Activated naive CD4-positive, alpha-beta T cell (primary cell): ENCODE measurements at places on chromosomes 12 and 14.

DNA sequence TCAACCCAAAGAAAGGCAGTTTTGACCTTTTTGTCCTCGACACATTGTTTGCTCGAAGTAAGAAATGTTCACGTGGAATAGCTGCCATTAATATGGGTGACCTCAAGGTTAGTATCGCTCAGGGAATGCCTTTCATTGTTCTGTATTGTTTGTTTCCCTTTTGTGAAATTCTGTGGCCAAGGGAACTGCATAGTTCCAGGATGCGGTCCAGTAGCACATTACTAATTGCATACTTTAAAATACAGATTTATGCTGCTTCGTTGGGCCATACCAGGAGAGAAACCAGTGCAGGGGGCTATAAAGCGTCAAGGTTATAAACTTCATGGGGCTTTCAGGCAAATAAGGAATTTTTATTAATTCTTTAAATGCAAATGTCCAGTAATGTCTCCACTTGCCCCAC lies 73.3 kb upstream of the USP44 start:
- no peak for DNase-seq

- no peak for DNase-seq
Measured at GRCh38 chr12:74988156-74988555, 221.5 kb downstream of the KCNC2 start.

- DNase-seq: no peak
Measured at GRCh38 chr14:33671556-33671955, 279.3 kb downstream of the EGLN3 start.

GRCh38 chr12:91677556-91677955 lies 468.1 kb downstream of the BTG1 start:
- DNase-seq: no peak

DNA sequence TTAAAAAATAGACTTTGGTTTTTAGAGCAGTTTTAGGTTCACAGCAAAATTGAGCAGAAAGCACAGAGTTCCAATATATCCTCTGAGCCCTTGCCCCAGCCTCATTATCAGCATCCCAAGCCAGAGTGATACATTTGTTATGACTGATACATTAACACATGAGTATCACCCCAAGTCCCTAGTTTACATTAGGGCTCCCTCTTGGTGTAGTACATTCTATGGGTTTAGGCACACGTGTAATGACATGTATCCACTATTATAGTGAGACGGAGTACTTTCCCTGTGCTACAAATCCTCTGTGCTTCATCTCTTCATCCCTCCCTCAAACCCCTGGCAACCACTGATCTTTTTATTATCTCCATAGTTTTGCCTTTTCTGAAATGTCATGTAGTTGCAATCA lies 22.5 kb upstream of the GSG1 start:
- DNase-seq: no peak

GRCh38 chr14:34912182-34912581 lies 37.0 kb upstream of the BAZ1A start:
- no peak for DNase-seq

- DNase-seq: no peak
Measured at GRCh38 chr14:35847636-35848035, 21.5 kb downstream of the BRMS1L start.

DNA sequence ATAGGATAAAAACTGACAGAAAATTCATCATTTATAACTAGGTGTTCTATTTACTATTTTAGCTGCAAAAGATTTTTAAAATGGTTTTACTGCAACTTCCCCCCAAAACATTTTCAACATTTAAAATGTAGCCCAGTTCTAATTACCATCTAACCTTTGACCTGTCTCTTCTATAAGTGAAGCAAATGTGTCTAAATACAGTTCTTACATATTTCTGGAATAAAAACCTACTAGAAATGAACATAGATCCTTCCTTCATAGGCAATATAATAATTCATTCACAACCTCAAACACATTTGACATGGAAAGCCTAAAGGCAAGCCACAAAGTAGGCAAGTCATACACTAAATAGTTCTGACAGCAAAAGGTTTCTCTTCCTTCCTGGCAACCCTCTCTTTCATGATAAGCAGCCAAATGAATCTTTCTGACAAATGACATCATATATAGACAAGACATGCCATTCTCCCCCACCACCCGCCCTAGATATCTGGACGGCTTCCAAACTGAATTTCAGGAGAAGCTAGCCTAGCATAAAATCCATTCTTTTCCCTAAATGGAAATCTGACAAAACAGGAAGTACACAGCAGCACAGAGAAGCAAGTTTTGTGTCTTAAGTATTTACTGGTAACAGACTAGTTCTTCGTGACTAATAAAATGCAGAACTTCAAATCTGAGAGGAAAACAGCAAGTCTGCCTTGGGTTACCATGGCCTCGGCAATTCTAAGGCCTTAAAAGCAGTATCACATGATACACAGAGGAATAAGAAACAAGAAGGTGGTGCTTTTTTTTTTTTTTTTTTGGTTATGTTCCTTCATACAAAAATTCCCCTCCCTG lies 17.2 kb upstream of the ARID4A start:
- no peak for DNase-seq

DNA sequence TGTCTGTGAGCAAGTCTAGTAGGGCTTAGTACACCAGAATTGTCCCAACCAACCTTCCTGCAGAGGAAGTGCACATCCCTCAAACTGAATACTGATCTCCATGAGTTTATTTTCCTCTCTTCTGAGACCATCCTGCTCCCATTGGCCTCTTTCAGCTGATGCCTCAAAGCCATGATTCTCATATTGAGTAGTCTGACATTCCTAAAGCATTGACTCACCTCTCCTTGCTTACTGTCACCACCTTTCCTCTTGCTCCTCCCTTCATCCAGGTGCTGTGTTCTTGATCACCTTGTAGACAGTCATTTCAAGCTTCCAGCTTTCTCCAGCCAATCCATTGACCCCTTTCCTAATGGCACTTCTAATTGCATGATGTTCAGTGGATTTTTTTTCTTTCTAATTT lies 583.7 kb upstream of the USP15 start:
- DNase-seq: no peak

- DNase-seq: no peak
Measured at GRCh38 chr14:21300892-21301291, 21.0 kb downstream of the RPGRIP1 start.

- DNase-seq: no peak
Measured at GRCh38 chr12:64603183-64603841, 7.0 kb upstream of the RASSF3 start.

GRCh38 chr14:67079846-67080245 lies 109.4 kb upstream of the GARIN2 start:
- no peak for DNase-seq

DNA sequence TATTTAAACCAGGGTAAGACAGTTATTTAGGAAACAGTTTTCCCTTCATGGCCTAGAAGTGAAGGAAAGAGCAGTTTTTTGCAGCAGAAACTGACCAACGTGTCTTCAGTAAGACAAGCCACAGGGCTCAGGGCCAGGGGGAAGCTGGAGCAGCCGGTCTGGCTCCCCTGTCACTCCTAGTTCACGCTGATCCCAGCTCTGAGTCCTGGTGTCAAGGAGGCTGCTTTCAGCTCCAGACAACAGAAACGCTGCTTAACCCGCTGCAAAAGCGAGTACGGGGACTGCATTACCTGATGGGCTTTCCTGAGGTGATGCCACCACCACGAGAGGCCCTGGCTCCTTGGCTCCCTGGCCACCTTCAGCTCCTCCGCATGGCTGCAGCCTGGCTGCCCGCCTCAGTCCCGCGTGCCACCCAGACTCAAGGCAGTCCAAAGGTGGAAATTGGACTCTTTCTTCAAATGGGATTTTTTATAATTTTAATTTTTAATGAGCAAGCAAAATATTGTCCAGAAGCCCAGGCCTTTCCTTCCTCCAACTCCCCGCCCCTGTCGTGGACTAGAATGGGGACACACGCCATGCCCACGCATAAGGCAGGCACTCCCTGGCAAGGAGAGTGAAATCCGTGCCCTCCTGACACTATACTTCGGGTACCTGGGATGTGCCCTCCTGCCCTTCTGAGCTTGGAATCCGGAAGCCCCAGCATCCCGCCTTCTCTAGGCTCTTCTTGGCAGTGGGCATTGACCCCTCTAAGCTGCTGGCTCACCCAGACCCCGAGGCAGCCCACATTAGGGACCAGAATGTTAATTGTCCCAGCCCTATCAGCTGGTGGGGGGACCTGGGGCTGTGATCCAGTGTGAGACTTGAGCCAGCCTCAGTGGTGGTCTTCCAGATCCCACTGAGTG lies 85.0 kb downstream of the PAPOLA start:
- no peak for DNase-seq

- DNase-seq: no peak
Measured at GRCh38 chr14:104999361-104999760, 13.8 kb downstream of the CLBA1 start.

DNA sequence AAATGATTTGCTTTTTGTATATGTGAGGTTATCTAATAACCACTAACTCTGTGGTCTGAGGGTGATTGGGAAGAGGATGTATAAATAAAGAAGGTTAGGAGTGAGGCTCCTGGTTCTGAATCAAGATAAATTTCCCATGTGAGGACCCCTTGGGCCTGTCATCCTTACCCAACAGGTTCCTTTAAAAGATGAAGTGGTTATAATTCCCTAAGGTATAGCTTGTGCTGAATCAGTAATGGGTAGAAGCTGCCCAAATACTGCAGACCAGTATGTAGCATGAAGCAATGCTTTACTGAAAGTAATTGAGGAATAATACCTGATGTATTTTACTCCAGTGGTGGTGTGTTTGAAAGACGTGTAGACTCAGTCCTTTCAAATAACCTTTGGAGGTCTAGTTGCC lies 8.7 kb downstream of the EID3 start:
- no peak for DNase-seq

DNA sequence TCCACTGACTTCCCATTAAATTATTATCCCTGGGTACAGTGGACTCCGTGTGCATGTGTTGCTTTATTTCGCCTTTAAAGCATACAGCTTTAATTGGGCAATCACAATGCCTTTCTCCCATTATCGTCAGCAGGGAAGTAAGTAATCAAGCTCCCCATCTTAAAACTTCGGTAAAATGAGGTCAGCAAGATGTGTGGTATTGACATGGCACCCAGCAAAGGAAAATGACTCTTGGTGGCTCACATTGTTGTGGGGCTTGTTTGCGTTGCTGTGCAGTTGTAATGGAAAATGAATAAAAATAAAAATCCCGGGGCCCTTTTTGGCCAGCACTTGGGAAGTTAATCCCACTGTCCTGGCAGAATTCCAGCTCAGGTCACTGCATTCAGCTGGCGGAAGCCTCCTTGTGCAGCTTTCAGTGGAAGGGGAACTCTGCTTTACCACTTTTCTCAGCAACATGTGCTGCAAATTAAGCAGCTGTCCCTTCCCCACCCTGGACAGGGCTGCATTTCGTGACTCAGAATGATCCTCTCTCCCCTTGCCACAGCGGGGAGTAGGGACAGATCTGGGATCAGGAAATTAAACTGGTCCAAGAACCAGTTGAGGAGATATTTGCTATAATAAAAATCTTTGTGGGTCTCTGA lies 13.9 kb upstream of the ATP2A2 start:
- DNase-seq: no peak

GRCh38 chr12:4909734-4910501 lies at the start of gene KCNA1:
TSS of gene KCNA1 (plus strand) at chr12:4909905. CDS start at chr12:4911379, 1,474 bp downstream.
- DNase-seq: no peak

DNA sequence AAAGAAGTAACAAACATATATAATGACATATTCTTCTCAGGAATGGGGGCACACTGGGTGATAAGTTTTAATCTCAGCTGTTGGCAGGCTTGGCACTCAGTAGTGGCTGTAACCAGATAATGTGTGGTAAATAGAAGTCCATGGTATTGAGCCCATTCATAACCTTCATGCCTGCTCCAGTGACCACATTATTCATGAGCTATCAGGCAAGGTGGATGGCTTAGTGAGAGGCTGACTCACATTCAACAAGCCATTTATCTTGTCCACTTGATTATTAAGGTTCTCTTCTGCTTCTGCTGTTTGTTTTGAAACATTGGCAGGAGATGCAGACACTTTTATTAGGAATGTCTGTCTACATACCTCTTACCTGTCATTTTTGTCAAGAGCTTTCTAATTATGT lies 950.4 kb upstream of the LRFN5 start:
- DNase-seq: no peak

DNA sequence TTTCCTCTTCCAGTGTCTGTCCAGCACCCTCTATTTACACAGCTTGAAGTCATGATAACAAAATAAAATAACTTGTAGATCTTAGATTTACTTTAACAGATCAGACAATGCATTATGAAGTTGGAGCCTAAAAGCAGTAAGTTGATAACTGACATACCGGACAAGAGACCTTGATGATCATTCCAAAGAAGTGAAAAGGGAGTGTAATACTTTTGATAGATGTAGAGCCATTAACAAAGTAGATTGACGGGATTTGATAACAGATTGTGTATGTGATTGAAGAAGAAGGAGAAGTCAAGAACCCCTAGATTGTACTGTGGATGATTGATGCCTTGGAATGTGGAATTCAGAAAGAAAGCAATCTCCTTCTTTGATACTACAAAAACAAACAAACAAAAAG lies 403.8 kb upstream of the MGAT4C start:
- DNase-seq: no peak

DNA sequence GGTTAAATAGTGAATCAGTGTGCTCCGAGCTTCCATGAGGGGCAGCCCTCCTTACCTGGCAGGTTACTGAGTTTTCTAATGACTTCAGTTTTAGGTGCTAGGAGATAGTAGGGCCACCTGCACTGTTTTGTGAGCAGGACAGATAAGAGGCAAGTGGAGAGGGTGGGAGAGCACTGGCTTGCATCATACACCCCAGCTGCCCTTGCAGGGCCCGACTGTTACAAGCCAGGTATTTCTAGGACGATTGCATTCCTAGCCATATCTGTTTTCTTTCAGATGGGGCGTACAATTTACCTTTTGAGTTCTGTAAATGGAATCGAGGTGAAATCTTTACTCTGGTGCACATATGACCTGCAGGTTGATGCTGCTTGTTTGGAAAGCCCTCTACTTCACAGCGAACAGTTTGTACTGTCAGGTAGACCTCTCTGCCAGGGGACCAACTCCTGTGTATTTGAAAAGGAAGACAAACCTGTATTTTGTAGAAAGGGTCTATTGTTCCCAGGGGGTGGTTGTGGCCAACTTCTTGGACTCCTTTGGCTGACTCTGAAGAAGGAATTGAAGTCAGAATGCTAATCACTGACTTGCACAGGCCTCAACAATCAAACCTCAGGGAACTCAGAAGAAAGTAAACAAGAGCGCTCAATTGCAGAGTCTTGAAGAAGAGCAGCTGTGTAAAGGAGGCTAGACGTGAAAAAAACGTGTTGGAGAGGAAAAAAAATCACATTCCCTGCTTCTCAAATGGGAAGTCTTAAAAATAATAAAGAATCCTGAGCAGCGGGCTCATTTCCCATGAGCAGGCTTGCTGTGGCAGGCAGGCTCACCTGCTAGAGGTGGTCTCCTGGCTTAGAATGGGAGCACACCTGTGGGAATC lies 57.3 kb downstream of the ETV6 start:
- DNase-seq: no peak

GRCh38 chr14:26081043-26081442 lies 516.8 kb downstream of the NOVA1 start:
- no peak for DNase-seq

DNA sequence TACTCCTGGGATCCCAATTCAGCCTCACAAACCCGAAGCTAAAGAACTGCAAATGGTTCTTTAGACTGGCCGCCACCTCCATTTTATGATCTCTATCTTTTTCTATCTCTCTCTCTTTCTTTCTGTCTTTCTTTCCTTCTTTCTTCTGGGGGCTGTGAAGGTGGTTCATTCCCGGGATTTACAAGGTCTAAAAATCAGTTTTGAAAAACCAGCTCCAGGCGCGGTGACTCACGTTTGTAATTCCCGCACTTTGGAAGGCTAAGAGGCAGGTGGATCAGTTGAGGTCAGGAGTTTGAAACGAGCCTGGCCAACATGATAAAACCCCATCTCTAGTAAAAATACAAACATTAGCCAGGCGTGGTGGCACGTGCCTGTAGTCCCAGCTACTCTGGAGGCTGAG lies 67.2 kb upstream of the VASH1 start:
- no peak for DNase-seq
